ENCODE measurements at places on chromosomes 5 and 9.

DNA sequence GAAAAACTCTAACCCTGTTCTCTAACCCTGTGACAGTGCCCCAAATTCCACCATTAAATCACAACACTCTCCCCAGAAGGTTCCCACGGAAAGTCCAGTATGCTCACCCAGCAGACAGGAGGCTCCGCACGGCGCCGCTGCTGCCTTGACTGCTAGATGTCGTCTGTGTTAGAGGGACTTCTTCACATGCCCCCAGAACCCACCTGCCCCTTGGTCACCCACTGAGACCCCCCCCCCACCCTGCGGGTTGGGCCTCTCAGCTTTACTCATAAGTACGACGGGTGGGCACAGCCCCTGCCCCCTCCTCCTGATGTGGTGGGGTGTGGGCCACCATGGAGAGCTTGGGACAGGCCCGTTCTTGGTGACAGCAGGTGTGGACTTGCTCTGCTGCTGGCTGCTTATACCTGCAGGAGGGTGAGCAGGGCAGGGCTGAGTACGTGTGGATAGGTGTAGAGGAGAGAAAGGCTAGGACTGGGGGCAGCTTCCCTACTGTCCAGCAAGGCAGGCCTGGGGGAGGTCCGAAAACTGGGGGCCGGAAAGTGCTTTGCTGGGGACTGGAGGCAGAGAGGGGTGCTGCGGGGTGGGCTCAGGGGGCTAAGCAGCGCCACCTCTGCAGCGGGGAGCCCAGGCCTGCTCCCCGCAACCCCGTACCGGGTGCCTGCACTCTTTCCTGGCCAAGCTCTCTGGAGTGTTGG lies 57.5 kb upstream of the OLFM1 start:
- DNase-seq: no peak

GRCh38 chr9:136233411-136233810 lies 12.2 kb downstream of the QSOX2 start:
- no peak for DNase-seq

GRCh38 chr5:149870232-149870631 lies 74.4 kb downstream of the PDE6A start:
- DNase-seq: no peak

GRCh38 chr5:160342413-160342941 lies 27.9 kb downstream of the C1QTNF2 start:
- DNase-seq: no peak

DNA sequence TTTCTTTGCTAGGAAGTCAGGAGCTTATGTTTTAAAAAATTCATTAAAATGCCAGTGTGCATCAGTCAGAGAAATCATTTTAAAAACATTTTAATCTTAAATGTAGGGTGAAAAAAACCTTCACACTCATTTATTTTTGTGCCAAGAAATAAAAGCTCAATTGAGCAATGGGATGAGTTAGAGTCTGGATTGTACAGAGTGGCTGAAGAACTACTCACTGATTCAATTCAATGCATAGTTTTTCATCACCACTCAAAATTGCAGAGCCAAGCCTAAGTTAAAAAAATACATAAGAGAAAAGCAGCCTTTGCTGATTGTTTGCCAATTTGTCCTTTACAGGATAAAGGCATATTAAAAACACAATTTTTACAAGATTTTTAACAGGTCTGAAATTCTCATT lies 168.2 kb upstream of the DMRTA1 start:
- no peak for DNase-seq

GRCh38 chr9:136310273-136311030 lies 6.6 kb upstream of the CCDC187 start:
- DNase-seq: no peak

DNA sequence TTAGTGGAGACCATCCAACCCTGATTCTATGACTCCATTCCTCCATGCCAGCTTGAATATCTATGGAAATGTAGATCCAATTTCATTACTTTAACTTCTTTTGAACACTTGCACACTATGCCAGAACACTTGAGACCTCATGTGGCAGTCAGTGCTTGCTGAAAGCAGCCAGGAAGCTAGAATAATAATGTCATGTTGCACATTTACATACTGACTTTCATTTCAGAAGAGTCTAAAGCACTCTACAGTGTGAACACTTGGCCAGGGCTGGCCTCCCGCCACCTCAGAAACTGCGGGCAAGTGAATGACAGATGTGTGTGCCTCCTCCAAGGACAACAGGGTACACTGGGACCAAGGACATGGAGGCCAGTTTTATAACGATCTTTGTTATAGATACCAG lies 97.3 kb downstream of the SLF1 start:
- no peak for DNase-seq

DNA sequence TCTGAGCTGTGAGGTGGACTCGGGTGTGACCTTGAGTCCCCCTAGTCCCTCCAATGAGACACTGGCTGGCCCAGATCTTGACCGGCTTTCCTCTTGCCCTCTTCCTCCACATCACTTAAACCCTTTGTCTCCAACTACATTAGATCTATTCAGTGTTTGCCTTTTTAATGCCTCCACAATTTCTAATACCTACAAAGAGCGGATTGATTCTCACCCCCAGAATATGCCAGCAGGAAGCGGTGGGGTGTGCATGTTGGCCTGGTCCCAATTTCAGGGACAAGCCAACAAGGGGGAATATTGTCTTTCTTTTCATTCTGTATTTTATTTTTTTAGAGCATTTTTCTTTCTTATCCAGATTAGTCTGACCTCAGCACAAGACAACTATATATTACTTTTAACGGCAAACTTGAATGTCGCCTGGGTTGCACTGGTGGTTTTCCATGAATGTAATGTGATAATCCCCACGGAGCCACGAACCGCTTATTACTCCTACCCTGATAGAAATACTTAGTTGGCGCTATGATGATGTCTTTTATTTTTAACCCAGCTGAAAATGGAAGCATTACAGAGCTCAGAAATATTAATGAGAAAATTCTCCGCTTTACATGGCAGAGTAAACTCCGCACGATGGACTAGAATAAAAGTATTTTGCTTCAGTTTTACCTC lies 68.5 kb upstream of the MYO10 start:
- DNase-seq: no peak

- no peak for DNase-seq
Measured at GRCh38 chr9:32502464-32502863, 23.5 kb downstream of the RIGI start.

- no peak for DNase-seq
Measured at GRCh38 chr5:139131062-139131461, 67.1 kb downstream of the SIL1 start.

Data from stimulated activated CD4-positive, alpha-beta T cell treated with anti-CD3 and anti-CD28 coated beads, Interleukin-15, amount 100 ng/mL, for 1 hour (primary cell).